T-cell (primary cell): ENCODE measurements at places on chromosomes 16 and 17.

DNA sequence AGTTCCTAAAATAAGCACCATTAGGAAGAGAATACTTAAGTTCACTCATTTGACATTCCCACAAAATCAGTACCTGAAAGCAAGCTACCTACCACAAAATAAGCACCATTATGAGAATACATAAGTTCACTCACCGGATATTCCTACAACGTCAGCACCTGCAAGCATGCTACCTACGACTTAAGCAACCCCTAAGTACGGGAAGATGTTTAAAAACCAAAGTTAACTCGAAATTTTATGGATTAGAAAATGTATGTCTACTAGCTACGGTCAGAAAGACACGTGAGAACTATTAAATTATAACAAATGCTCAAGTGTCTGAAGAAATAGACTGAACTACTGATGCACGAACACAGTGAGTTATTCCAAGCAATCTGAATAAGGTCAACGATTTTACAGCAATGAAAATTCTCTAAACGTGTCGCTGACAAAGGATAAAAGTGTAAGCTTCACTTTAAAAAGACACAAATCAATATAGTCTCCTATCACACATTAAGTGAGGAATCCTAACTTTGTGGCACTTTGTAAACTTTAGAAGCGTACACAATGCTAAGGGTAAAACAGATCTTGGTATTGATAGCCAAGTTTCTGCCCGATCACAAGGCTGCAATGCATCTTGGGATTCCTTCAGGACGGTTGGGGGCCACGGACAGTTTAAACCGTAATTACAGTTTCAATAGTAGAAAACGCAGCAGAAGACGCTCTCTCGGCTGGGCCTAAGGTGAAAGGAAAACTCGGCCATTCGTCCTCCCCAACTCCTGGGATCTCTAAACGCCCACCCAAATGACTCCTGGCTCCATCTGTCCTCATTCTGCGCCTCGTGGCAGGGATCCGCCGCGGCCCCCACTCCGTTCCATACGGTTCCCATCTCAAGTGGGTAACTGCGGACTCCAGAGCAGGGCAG lies 1.3 kb downstream of the GSPT1 start:
- H3K4me1 ChIP-seq: peaks cover 32% of the 10 kb centered on the region
- peak overlapping the region; percentile 63 for H3K27ac ChIP-seq
- H3K4me3 ChIP-seq: peak overlapping the region; percentile 85

- H3K36me3 ChIP-seq: no peaks in the 10 kb centered on the region
- H3K27me3 ChIP-seq: no peaks in the 10 kb centered on the region
- DNase-seq: no peak
- no peaks in the 10 kb centered on the region for H3K4me1 ChIP-seq
- H3K4me3 ChIP-seq: no peak overlapping the region
- H3K27ac ChIP-seq: no peak overlapping the region
Measured at GRCh38 chr17:20171741-20172365, 162.7 kb downstream of the SPECC1 start.

- no peak overlapping the region for H3K4me3 ChIP-seq
- no peaks in the 10 kb centered on the region for H3K27me3 ChIP-seq
- no peak for DNase-seq
Measured at GRCh38 chr16:13148836-13149235, 247.4 kb downstream of the SHISA9 start.

GRCh38 chr17:30321314-30321713 lies 12.5 kb downstream of the TMIGD1 start:
- H3K27ac ChIP-seq: no peak overlapping the region
- no peaks in the 10 kb centered on the region for H3K27me3 ChIP-seq
- H3K4me1 ChIP-seq: peaks cover 21% of the 10 kb centered on the region
- DNase-seq: no peak

- no peak overlapping the region for H3K4me3 ChIP-seq
- no peak for DNase-seq
- H3K4me1 ChIP-seq: no peaks in the 10 kb centered on the region
- H3K27me3 ChIP-seq: no peaks in the 10 kb centered on the region
- H3K36me3 ChIP-seq: no peaks in the 10 kb centered on the region
Measured at GRCh38 chr16:83586461-83587200, 221.1 kb upstream of the HSBP1 start.

DNA sequence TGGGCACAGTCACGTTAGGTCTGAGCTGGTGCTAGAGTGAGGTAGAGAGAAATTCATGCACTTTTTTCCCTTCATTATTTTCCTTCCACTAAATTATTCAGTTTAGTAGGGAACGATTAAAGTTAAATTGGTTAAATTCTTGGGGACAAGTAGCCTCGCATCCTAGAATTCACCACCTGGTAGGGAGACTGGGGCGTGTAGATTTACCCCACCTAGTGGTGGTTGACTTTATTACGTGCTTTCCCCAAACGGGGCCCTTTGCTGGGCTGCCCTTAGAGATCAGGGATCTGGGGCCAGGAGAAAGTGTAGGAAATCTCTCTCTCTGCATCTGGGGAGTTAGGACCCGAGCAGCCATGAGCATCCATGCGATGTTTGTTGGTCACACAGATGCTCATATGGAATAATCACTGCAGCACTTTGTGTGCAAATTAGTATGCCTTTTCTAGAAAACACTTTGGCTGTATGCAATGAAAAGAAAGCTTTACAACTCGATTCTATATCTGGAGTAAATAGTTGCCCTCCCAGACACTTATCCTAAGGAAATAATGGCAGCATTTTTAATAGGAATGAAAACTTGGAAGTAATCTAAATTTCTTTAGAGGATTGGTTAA lies 107.0 kb downstream of the PLCG2 start:
- H3K27me3 ChIP-seq: no peaks in the 10 kb centered on the region
- H3K27ac ChIP-seq: no peak overlapping the region
- peaks cover 2% of the 10 kb centered on the region for H3K4me1 ChIP-seq
- no peak for DNase-seq

GRCh38 chr17:77544347-77545110 lies 403.8 kb downstream of the SEC14L1 start:
- no peak for DNase-seq
- H3K27ac ChIP-seq: no peak overlapping the region
- H3K27me3 ChIP-seq: peaks cover 38% of the 10 kb centered on the region
- no peak overlapping the region for H3K4me3 ChIP-seq
- no peaks in the 10 kb centered on the region for H3K36me3 ChIP-seq
- H3K4me1 ChIP-seq: peaks cover 5% of the 10 kb centered on the region

- no peaks in the 10 kb centered on the region for H3K36me3 ChIP-seq
- peaks cover 35% of the 10 kb centered on the region for H3K27me3 ChIP-seq
- no peak for DNase-seq
- H3K4me1 ChIP-seq: no peaks in the 10 kb centered on the region
Measured at GRCh38 chr16:66127459-66128370, 238.8 kb upstream of the CDH5 start.
